Renal cortex interstitium (tissue), 15 donors: ENCODE measurements at places on chromosomes 12 and 14. TPM values are rescaled to one million over a fixed set of nuclear protein-coding genes. Genes with fewer than 3 reads are reported as not detected.

- no peak for DNase-seq
Observed at GRCh38 chr12:31215518-31216232, 110.3 kb downstream of the SINHCAF start.

DNA sequence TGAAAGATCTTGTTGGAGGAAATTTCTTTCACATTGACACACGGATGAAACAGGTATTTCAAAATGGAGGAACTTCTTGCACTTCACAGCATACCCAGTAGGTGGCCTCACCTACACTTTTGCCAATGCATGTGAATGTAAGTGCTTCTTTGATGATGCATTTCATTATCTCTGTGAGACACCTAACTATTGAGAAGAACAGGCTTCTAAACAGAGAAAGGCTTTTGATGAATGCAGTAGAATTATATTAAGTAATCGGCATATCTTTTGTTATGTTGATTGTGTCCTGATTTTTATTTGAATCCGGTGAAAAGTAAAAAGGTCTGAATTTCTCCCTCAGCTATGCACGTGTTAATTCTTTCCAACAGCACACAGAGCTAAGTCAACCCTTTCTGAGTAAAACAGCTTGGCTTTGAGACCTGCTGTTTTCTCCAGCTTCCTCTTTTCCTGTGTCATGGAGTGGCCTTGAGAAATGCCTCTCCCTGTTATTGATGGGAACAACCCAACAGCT, 399.0 kb downstream of the NAV3 start:
- DNase-seq, result no peak

GRCh38 chr12:8904665-8905064, 9.6 kb upstream of the PHC1 start:
- DNase-seq, result no peak

DNA sequence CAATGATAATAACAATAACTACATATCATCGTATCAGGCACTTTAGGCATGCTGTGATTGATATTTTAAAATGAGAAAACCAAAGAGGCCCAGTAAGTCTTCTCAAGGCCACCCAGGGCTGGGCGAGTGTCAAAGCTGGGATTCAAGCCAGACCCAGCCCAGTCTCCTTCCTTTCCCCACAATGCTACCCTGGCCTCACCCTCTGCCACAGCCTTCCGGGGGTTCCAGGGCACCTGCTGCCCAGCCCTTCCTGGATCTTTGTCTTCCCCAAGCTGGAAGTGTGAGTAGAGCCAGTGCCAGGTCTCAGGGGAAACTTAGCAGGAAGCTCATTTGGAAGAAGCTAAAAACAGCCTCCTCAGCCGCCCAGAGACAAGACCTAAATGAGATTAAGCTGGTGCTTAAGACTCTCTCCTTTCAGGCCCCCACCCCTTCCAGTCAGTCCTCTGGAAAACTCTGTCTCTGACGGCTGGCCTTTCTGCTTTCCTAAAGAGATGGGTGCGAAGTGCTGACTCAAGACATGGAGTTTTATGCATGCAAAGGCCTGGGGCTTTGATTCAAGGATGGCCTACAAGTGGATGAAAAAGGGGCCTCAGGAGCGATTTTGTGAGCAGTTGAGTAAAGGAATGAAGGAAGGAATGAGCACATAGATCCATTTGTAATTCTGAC, 184.2 kb downstream of the KCNA5 start:
- no peak for DNase-seq

- DNase-seq, result no peak
Observed at GRCh38 chr12:76914102-76914859, 35.5 kb upstream of the CSRP2 start.

GRCh38 chr12:49503674-49504180, 35.1 kb upstream of the KCNH3 start:
- no peak for DNase-seq

DNA sequence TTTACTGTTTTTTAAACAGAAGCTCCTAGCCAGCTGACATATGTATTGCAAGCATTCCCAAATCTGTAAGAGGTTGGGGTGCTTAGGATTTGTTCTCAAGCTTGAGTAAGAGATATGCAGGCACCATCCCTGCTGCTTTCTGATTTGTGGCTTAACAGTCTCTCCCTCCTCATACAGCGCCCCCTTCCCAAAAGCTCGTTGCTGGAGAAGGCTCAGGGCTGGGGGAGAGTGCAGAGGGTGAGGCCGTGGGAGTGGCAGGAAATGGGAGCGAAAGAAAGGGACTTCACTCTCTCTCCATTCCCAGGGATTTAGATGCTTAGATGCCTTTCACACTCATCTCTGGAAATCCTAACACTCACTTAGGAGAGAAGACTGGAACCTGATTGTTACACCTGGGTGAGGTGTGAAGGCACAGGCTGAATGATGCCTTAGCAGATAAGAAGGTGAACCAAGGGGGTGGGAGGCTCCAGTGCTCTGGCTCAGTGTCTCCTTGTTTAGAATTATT, 172.0 kb downstream of the C12orf75 start:
- DNase-seq, result no peak

DNA sequence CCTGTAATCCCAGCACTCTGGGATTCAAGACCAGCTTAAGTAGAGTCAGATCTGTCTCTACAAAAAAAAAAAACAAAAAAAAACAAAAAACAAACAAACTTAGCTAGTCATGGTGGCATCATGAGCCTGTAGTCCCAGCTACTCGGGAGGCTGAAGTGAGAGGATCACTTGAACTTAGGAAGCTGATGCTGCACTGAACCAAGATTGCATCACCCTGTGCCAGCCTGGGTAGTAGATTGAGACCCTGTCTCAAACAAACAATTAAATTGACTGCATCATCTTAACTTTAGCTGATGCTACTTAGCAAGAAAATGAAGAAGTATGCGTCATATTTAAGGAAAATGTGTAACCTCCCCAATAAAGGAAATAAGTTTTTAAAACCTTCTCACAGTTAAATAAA, 136.6 kb upstream of the ATXN7L3B start:
- no peak for DNase-seq

Gene CMKLR1
- 5.1 TPM for polyA plus RNA-seq

Gene SIX1
- 10.2 TPM for polyA plus RNA-seq

Gene GPR135
- 4.2 TPM for polyA plus RNA-seq
